Activated CD4-positive, alpha-beta T cell treated with anti-CD3 and anti-CD28 coated beads, Interleukin-2, Interleukin-6, amounts not matched to agents 100 ng/mL and 50 ng/mL, durations not matched to agents 16 hours and 8 hours (primary cell): ENCODE measurements at places on chromosomes 7 and 10.

- no peak for DNase-seq
These were observed 89.1 kb downstream of the NRP1 start for GRCh38 chr10:33245343-33245742.

DNA sequence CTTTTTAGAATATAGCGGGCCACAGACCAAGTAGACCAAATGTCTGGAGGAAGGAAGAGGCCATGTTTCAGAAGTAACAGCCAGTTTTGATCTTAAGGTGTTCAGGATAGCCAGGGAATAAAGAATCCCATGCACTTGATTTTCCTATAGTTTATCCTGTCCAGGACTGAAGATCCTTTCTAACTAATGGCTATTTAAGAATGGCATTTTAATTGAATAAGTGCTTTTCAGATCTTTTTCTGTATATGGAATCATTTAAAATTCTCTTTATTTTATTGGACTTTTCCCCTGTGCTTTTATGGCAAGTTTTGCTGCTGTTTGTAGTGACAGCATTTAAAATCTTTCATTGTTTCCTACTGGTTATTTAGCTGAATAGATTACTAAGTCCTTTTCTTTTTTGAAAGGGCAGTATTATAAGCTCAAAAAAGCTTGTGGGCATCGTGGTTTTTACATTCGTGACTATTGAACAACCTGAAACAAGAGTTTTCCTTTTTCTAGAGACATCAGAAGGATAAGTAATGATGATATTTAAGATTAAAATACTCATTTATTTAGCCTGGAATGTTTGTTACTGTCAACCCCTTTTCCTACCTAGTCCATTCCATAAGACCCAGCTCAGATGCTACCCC lies 2.4 kb downstream of the INPP5F start:
- no peak for DNase-seq

GRCh38 chr10:114202812-114203211 lies 23.7 kb downstream of the TDRD1 start:
- DNase-seq = no peak

GRCh38 chr7:73429215-73429614 lies 4.4 kb upstream of the FZD9 start:
- DNase-seq = no peak

DNA sequence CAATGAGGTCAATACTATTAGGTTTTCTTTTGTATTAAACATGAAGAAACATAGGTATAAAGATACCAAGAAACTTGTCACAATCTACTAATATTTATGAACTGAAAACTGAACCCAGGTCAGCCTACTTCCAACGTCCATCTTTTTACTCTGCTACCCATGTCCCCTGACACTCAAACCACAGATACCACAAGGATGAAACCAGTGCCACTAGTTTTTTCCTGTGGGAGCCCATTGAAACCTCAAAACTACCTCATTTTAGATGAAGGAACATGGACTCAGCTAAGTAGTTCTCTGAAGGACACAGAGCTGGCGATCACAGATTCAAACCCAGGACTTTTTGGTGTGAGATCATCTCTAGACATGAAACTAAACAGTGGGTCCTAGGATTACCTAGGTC lies 6.8 kb downstream of the TET1 start:
- no peak for DNase-seq

- no peak for DNase-seq
These were observed 159.9 kb downstream of the MAD1L1 start for GRCh38 chr7:2072798-2073197.

DNA sequence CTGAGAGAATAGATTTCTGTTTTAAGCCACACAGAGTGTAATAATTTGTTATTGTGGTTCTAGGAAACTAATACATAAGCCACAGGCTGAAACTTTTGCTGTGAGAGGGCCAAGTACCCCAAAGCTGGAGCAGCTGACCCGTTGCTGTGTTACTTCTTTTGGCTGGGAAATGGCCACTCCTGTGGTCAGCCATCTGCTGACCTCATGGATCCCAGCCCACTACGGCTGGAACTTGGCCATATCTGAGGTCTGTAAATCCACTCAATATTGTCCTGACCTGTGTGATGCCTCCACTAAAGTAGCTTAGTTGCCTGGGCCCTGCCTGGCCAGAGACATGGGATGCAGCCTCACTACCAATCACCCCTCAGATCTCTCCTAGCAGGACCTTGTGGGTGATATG lies 17.4 kb upstream of the LOXL4 start:
- DNase-seq = no peak

DNA sequence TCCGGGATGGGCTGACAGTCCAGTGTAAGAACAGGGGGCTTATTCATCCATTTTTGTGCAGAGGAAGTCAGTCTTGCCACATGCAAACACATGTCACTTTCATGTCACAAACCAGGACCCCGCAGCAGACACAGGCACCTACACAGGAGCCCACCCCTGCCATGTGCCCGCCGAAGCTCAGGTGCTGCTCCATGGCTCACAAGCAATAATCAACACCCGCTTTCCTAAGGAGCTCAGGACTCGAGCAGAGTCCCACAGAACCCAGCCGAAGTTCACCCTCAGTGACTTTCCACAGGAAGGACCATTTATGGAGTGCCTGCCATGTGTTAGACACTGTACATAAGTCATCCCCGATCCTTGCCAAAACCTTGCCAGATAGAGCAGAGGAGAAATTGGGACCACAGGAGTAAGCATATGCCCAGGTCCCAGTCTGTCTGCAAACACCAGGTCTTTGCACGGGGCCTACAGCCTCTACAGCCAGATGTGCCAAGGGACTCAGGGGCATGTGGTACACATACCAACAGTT lies 99.4 kb downstream of the EBF3 start:
- DNase-seq = no peak

DNA sequence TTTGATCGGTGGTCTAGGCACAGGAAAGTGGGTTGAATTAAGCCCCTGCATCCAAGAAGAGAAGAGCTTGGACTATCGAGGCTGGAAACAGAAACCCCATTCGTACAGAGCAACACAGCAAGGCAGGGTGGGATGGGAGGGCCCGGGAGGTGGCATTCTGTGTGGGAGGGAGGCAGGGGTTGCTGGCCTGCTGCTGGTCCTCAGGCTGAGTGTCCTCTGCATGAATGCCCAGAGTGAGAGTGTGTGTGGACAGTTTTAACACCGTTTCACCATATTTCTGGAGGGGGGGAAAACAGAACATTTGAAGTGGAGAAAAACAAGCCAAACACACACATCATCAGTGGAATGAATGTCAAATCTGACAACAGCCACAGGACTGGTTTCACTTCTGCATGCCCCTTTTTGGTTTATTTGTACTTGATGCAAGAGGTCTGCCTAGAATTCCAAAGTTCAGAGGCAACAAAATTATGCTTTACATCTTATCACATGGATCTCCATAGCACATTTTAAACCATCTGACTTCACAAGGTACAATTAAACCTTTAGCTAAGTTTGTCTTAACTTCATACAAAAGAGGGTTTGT lies 11.1 kb upstream of the ENO4 start:
- DNase-seq = no peak

DNA sequence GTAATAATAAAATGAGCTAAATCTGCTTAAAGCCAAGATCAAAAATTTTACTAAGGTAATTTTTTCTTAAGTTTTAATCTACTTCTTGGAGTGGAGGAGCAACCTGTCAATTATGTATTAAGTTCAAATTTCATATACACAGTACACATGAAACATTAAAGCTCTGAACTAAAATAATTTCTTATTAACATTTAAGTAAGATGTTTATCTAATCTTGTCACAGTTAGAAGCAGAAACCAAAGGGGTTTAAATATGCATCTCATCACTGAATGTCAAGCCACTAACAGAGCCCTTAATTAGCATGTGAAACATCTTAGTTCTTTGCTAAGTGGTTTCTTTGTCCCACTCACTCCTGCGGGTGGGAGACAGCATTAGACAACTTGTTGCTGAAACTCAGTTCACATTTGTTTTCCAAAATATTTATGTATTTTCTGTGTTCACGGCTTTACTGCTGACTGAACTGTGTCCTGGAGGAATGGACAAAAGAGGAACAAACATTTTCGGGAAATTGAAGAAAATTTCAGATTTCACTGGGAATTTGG lies 130.9 kb upstream of the MBL2 start:
- DNase-seq = no peak

- DNase-seq = no peak
These were observed 41.5 kb downstream of the MYOF start for GRCh38 chr10:93440591-93441091.

DNA sequence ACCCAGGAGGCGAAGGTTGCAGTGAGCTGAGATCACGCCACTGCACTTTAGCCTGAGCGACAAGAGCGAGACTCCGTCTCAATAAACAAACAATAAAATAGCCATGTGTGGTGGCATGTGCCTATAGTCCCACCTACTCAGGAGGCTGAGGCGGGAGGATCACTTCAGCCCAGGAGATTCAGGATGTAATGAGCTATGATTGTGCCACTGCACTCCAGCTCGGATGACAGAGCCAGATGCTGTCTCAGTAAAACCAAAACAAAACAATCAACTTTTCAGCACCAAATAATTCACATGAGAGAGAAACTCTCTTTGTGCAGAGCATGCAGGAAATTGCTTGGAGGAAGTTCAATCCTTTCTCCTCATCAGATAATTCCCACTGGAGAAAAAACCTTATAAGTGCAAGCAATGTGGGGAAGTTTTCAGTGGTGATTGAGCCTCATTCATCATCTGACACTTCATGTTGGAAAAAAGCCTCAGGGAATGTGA lies 13.4 kb upstream of the FIS1 start:
- DNase-seq = no peak

- DNase-seq = no peak
These were observed 16.5 kb downstream of the AP3M1 start for GRCh38 chr10:74133923-74134820.

DNA sequence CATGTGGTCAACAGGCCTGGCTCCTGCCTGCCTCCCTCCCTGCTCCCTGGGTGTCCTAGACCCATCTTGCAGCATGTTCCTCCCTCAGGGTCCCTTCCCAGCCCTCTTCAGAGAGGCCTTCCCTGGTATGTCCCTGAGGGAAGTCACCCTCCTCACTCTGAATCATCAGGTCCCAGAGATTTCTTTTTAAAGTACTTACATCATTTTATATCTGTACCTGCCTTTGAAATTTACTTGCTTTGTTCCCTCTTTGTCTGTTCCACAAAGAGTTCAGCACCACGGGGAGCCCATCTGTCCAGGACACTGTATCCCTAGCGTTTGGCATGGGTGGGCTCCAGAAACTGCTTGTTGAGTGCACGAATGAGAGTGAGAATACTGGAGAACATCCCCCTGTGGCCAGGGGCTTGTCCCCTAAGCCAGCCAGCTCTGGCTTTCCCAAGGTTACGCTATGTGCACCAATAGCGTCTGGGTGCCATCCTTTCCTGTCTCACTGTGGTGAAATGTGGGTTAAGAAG lies 50.6 kb upstream of the IGFBP3 start:
- DNase-seq = no peak

GRCh38 chr10:23980094-23980493 lies 228.8 kb upstream of the KIAA1217 start:
- DNase-seq = no peak

DNA sequence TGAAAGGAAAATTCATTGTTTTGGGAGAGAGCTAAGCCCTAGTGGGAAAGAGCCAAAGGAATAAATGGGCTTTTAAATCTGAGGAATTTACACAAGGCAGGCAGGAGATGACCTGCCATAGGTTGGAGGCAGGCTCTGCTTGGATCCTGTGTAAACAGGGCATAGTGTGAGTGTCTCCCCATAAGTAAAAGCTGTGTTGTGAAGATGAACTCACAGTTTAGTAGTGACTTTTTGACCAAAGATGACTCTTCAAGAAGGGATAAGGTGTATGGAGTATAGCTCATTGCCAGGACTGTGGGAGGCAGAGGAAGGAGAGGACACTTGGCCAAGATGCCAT lies 63.2 kb downstream of the KAT6B start:
- DNase-seq = no peak

GRCh38 chr7:100839361-100839760 lies 12.0 kb upstream of the EPHB4 start:
- no peak for DNase-seq

DNA sequence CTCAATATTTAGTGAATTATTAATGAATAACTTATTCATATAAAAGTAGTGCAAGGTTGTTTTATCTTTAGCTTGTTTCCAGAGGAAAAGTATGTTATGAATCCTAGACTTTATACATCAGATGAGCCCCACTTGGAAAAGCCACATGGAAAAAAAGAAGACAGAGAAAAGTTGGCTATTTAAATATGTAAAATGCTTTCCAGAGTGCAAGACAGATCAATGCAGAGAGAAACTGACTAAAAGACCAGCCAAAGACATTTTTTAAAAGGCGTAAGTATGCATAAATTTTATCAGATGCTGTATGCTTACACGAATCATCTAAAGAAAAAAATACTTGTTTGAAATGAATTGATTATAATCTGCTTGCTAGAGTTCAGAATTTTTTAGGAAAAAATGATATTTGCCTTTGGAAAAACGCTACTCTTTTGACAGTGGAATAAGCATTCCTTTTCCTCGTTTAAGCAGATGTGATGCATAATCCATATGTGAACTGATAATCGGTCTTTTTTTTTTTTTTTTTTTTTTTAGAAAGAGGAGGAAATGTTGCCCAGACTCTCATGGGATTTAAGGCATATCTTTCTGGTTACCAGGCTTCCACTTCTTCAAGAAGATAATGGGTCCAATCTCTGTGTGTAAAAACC lies 70.7 kb downstream of the RELN start:
- DNase-seq = no peak

GRCh38 chr7:34133983-34134782 lies 228.8 kb downstream of the BMPER start:
- DNase-seq = peak; percentile 22

- DNase-seq = no peak
These were observed 949.7 kb upstream of the C7orf33 start for GRCh38 chr7:147640821-147641220.

GRCh38 chr10:122113161-122113944 lies 124.4 kb downstream of the TACC2 start:
- peak; percentile 28 for DNase-seq

DNA sequence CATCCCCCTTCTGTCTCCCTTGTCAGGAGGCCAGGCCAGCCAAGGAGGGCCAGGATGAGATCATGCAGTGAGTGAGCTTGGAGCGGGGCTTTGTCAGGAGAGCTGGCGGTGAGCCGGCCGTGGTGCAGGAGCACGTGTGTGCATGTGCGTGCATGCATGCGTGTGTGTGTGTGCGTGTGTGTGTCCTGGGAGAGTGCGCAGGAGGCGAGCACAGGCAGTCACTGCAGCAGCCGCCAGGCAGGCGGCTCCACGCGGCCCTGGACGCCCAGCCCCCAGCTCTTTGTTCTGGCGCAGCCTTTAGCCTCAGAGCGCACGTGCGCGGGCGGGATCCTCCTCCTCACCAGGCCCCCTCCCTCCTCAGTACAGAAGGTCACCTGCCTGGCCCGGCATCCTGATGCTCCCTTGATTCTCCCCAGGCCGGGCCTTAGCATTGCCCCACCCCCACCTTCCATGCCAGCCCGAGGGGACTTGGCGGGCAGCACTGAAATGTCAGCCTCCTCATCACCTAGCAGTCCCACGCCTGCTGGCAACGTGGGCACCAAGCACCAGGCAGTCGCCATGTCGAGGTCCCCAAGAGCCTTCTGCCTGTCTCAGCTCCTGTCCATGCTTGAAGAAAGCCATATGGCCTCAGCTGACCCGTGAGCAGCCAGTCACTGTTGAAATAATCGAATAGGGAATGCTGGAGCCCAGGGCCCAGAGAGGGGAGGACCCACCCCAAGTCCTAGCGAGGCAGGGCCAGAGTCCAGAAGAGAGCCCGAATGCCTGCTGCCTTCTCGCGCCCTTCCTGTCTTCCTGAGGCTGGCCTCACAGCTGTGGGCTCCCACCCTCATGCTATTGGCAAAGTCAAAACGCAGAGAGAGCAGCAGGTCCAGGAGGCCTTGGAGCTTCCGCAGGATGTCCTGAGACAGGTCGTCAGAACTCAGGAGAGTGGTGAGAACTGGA lies 125.9 kb upstream of the PPIF start:
- DNase-seq = no peak

GRCh38 chr7:92626281-92626809 lies 36.2 kb upstream of the FAM133B start:
- DNase-seq = no peak

- peak; percentile 52 for DNase-seq
These were observed 7.6 kb upstream of the C10orf105 start for GRCh38 chr10:71727105-71727737.
